CD4-positive, alpha-beta T cell treated with Interleukin-17A for 4 hours (primary cell): ENCODE measurements at places on chromosomes 6 and 20.

- DNase-seq = no peak
These were observed 210.9 kb downstream of the TINAG start for GRCh38 chr6:54519161-54519560.

GRCh38 chr6:133743621-133744020, 145.3 kb upstream of the TCF21 start:
- DNase-seq = no peak

DNA sequence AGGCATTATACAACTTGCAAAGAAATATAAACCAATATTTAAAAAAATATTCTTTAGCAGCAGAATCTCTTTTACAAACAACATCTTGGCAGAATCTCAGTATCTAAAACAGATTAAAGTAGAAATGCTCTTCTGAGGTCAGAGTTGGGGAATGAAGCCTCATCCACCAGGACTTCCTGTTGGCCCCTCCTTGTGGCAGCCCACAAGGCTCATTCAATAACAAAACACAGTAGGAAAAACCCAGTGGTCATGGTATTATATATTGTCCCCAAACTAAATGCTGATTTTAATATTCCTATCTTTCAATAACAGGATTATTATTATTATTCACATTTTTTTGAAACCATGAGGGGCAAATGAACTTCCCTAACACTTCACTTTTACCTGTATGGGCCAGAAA, 368.6 kb downstream of the BTBD9 start:
- no peak for DNase-seq

GRCh38 chr6:142945049-142945445, at the start of gene HIVEP2:
Gene HIVEP2 (minus strand): TSS chr6:142945176. CDS start chr6:142774738, 170,438 bp downstream.
- peak; percentile 85 for DNase-seq

DNA sequence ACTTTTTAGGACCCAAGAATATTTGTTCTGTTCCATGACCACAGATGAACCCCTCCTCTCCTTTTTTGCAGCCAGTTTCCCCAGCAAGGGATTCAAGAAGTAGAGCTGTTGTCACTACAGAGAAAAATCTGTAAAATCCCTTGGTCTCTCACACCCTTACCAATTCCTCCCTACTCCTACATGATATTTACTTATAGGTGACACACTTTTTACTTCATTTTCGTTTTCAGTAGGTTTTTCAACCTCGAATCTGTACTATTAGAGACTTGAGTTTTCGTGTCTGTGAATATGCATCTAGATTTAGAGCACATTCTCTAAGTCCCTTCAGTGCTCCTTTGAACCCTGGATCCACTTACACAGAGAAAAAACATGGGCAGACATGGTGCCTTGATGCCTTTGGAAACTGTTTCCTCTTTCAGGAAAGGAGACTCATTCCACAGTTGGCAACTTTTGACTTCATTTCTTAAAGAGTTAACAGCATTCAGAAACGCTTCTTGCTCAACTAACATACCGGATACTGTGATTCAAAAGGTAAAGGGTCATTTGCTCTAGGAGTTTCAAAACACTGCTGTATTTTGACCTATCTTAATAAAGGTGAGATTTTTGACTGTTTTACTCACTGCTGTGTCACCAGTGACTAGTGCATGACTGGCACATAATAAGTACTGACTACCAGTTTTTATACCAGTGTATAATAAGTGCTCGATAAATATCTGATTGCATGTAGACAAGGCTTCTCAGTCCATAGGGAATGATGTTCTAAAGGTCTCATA, 50.6 kb downstream of the LAMA4 start:
- DNase-seq = no peak

DNA sequence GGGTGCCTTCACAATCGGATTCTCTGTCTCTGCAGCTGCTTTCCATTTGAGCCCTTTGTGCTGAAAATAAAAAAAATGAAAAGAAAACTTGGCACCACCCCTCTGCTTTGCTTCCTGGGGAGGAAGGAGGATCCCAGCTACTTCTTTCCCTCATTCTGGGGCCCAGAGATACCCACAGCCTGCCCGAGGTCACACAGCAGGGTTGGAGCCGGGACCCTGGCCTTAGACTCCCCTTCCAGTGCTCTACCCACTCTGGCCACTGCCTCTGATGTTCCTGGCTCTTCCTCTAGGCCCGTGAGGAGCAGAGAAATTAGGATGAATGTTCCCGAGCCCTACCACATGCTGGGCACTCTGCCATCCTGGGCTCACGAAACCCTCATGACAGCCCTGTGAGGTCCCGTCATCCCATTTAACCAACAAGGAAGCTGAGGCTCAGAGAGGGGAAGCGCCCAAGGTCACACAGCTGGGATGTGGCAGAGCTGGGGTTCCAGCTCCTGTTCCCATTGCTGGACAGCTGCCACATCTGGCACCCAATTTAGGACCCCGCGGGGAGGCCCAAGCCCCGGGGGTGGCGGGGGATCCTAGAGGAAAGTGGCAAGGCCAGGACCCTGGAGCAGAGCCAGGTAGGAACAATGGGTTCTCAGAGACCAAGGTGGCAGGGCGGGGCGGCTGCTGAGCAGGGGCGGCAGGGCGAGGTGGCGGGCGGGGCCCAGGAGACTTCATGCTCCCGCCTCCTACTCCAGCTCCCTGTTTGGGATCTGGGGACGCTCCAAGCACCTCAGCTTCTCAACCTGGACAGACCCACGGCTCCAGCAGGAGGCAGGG, 76.6 kb downstream of the CEBPB start:
- DNase-seq = no peak

- DNase-seq = no peak
These were observed 6.2 kb downstream of the SEL1L2 start for GRCh38 chr20:13984211-13984610.

- DNase-seq = no peak
These were observed 45.3 kb upstream of the STXBP5 start for GRCh38 chr6:147158881-147159280.

DNA sequence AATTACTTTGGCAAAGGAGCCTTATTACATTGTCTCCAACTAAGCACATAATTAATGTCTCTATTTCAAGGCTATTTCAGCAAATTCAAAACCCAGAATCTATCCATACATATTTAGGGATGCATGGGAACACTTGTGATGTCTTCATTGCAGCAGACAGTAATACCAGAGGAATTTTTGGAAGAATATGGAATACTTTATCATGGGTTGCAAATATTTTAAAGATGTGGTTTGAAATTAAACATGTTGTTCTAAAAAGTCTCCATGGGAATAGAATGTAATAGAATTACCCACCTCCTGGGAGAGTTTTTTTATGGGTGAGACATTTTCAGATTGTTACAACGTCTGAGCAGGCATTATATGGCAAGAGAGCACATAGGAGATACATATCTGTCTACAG, 170.8 kb downstream of the KCNQ5 start:
- DNase-seq = no peak

DNA sequence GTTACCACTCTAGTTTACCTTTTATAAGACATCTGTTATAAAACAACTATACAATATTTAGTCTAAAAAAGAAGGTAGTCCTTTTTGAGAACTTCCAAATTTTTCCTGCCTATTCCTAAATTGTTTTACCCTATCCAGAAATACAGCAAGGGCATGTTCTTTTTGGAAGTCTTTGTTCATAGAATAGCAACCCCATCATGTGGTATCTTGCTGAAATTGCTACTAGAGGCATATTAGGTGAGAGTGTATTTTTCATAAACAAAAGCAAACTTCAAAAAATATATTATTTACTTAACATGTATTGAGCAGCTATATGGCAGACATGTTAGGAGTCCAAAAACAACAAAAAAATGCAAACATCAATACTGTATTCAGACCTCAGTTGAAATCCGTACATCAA, 371.8 kb upstream of the NRSN1 start:
- DNase-seq = no peak

- DNase-seq = no peak
These were observed 15.9 kb downstream of the SEC63 start for GRCh38 chr6:107942142-107942541.

DNA sequence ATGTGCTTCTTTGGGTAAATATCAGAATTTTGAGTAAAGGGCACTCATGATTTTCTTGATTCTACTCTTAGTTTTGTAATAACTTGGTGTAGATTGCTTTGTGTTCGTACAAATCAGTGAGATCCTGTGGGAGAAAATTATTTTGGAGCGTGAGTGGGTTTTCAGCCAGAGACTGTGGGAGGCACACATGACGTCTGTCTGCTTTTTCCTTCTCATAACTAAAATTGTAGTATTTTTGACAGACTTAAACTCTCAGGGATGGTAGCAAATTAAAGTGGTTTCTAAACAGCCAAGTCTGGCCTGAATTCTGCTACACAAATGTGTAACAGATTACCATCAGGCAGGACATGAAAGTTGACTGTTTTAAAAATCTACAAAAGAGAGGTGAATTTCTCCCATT, 222.6 kb downstream of the OTOR start:
- no peak for DNase-seq

DNA sequence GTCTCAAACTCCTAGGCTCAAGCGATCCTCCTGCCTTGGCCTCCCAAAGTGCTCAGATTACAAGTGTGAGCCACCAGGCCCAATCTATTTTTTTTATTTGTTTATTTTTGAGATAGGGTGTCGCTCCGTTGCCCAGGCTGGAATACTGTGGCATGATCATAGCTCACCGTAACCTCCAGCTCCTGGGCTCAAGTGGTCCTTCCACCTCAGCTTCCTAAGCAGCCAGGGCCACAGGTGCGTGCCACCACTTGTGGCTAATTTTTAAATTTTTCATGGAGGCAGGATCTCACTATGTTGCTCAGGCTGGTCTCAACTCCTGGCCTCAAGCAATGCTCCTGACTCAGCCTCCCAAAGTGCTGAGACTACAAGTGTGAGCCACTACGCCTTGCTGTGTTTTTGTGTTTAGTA, 9.8 kb downstream of the KIF3B start:
- no peak for DNase-seq

DNA sequence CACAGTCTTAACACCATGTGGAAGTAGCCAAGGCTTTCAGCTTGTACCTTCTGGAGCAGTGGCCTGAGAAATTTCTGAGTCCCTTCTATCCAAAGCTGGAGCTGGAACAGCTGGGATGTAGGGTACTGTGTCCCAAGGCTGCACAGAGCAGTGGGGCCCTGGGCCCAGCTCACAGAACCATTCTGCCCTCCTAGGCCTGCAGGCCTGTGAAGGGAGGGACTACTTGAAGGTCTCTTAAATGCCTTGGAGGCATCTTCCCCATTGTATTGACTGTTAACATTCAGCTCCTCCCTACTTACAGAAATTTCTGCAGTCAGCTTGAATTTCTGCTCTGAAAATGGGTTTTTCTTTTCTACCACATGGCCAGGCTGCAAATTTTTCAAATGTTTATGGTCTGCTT, 156.5 kb upstream of the MANEA start:
- no peak for DNase-seq
